ENCODE measurements at places on chromosomes 11 and 22. TPM values are rescaled to one million over a fixed set of nuclear protein-coding genes. Genes with fewer than 3 reads are reported as not detected.

DNA sequence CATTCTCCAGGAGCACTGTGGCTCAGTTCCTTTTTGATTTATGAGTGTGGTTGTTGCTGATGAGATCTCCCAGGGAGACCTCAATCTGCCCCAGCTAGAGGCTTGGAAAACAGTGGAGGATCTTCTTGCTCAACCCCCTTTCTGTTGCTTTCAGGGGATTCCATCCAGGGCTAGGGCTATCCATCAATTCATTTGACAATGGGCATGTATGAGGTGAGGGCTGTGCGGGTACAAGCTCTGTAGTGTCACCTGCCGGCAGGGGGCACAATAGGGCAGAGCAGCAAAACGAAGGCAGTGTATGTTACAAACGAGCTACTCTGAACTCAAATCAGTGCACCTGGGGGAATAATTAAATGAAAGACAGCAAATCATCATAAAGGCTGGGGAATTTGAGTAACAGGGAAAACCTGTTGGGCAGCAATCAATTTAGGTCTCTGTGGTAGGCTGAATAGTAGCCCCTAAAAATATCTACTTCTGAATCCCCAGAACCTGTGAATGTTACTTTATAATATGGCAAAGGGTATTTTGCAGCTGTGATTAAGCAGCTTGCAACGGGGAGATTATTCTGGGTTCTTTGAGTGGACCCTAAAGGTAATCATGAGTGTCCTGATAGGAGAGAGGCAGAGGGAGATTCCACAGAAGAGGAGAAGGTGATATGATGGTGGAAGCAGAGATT lies 170.3 kb upstream of the ZBED5 start:
- DNase-seq, result peak; percentile 77

DNA sequence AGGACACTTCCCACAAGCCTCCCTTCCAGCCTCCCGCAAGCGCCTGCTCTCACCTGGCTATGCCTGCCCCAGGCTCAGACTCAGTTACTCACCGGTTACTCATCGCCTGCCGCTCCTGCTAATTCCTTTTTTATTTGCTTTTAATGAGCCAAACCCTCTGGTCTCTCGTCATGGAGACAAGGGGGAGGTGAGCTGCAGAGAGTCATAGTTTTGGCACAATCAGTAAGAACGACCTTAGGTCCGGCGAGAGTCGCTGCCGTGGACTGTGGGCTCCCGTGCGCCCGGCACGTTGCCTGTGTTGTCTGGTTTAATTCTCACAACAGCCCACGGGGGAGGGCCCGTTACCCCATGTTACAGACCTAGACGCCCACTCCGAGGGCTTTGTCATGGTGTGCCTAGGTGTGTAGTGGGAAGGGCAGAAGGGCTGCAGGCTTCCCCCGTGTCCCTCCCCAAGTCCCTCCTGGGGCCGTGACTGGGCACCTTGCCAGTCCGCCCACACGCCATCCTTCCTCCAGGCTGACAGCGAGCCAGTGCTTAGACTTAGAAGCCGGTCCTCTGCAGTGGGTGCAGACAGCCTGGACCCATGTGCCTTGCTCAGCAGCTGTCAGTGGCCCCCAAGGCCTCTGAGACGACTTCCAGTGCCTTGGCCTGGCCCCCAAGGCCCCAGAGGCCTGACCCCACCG lies 42.2 kb downstream of the WNT7B start:
- DNase-seq, result peak; percentile 73

DNA sequence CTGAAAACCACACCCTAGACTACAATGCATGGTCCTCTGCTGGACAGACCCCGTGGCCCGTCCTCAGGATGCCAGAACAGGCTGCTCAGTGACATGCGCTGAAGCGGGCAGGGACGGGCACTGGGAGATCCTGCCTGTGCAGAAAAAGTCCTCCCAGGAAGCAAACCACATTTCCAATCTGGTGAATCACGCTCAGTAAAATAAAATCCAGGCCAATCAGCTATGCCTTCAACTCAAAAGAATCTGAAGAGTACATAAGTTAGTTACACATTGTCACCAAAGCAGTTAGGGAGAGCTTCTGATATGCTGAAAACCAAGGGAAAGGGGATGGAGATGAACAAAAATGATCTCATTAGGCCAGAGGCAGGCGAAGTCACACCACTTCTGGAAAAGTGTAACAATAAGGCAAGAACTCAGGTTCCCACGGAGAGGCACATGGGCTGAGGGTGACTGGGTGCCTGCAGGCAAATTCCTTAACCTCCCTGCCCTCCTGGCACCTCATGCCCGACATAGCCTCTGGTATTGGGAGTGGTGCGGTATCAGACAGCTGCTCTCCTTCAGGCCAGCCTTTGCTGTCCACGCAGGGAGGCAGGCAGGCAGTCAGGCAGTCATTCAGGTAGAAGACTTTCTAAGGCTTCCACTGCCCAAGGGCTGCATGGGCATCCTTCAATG lies 66.4 kb downstream of the APOL5 start:
- DNase-seq, result no peak

Gene GGTLC2
- not detected for total RNA-seq

DNA sequence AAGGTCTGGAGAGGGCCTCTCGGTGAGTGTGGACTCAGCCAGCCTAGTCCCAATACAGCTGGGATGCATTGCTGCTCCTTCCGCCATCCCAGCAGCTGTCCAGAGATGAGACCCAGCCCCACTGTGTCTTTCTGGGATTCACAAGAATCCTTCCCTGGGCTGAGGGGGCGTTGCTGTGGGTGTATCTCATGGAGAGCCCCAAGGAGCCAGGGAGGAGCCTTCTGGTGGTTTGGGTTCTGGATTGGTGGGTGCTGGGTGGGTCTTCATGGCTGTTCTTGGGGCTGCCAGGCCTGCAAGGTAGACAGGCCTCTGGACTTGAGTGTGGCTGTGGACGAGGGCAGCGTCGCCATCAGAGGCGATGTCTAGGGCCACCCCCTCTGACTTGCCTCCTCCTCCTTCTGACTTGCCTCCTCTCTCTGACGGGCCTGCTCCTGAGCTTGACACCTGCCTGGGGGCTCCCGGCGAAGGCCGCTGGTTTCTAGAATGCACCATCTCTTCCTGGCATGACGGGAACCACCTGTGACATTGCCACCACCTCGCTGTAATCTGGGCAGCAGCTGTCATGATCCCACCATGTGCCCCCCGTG lies 17.2 kb downstream of the KCNQ1 start:
- DNase-seq, result no peak

- DNase-seq, result peak; percentile 71
Measured at GRCh38 chr22:19178065-19178656, 375 bp downstream of the SLC25A1 start.

Gene TMPRSS4
- 157 TPM for total RNA-seq

DNA sequence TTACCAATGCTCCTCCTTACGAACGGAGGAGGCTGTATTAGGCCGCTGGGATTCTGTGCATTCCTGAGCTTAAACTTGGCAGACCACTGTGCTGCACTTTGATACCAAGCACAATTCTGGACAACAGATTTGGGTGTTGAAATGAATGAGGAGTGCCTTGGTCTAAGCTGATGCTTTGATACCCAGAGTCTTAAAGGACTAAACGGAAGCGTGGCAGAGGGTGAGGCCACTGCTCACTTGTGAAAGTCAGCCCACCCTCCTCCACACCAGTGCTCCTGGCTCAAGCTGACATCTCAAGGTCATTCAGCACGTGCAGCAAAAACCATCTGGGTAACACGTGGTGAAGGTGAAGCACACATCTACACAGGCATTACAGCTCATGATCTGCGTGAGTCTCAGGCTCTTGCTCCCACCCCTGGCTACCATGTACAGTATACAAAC lies 85.9 kb downstream of the MICAL3 start:
- no peak for DNase-seq

GRCh38 chr22:46303347-46303965 lies 6.8 kb downstream of the GTSE1 start:
- no peak for DNase-seq

GRCh38 chr11:26761361-26761809 lies 39.5 kb upstream of the SLC5A12 start:
- DNase-seq, result no peak

- no peak for DNase-seq
Measured at GRCh38 chr11:9796854-9797253, 133.0 kb downstream of the SWAP70 start.

GRCh38 chr11:59403546-59403945 lies 22.7 kb downstream of the OR5A2 start:
- no peak for DNase-seq

Gene TRIM48
- total RNA-seq, result not detected

GRCh38 chr22:43515902-43516301 lies 104.1 kb downstream of the MPPED1 start:
- DNase-seq, result no peak

GRCh38 chr11:70948855-70949531 lies 303.4 kb downstream of the SHANK2 start:
- no peak for DNase-seq

Gene TEX54
- 0.61 TPM for total RNA-seq

- no peak for DNase-seq
Measured at GRCh38 chr11:35523331-35523768, 2.1 kb downstream of the PAMR1 start.

GRCh38 chr22:37427135-37427710 lies at the start of gene ELFN2:
ELFN2 (minus strand) TSS chr22:37427479; CDS start chr22:37375534, 51,945 bp downstream.
- no peak for DNase-seq

- DNase-seq, result no peak
Measured at GRCh38 chr11:46404476-46405017, 13.0 kb upstream of the CHRM4 start.

DNA sequence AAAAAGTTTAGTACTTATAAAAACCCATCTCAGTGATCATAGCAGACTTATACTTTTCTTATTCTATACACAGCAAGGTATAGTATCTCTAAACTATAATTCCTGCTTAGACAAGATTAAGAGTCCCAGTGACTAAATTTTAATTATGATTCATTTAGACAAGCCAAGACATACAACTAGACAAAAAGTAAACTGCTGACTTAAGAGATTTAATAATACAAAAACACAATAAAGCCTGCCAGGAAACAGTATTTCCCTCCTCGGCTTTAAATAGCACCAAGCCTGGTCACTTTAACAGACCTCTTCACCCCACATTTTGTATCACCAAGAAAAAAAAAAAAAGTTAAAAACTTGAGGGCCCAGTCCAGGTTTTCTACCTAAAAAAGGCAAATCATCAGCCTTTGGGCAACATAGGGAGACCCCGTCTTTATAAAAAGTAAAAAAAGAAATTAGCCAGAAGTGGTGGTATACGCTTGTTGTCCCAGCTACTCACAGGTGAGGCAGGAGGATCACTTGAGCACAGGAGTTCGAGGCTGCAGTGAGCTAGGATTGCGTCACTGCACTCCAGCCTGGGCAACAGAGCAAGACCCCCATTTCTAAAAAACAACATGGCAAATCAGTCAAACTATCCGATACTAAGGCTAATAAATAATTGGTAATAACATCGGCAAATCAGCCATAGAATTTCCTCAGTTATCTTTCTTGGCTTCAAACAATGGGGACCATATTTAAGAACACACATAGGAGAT lies 53.8 kb downstream of the SIK3 start:
- DNase-seq, result no peak

Gene GGT1
- total RNA-seq, result 27.1 TPM

Gene SLC5A4
- not detected for total RNA-seq

Gene MS4A14
- not detected for total RNA-seq

Gene TRPC6
- total RNA-seq, result not detected

- DNase-seq, result no peak
Measured at GRCh38 chr11:46633291-46634217, 16.2 kb downstream of the ATG13 start.

- no peak for DNase-seq
Measured at GRCh38 chr11:9266132-9266736, 1.1 kb upstream of the DENND5A start.

DNA sequence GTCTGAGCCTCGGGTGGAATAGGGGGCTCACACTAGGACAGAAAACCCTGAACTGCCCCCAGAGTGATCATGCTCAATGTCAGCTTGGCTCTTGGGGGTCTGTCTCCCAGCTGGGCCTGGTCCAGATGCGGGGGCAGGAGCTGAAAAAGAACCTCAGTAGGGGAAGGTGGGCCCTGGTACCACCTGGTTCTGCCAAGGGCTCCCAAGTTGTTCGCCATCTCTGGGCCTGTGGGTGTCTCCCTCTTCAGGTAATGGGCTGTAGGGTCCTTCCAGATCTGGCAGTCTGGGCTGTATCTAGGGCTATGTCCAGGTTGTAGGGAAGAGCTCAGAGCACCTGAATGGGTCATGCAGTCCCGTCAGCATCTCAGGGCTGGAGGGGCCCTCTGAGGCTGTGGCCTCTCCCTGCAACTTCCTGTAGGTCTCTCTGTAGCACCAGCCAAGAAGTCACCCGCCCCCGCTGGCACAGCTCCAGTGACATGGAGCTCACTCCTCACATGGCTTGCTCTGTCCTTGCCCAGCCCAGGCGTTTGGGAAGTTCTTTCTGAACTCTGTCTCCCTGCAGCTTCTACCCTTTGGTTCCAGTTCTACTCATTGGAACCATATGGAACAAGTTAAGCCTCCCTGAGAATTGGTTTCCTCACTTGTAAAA lies 33.0 kb upstream of the SOX10 start:
- DNase-seq, result peak; percentile 29

GRCh38 chr11:99535819-99536218 lies 515.1 kb downstream of the CNTN5 start:
- DNase-seq, result no peak

GRCh38 chr11:125224391-125225021 lies 60.0 kb downstream of the PKNOX2 start:
- DNase-seq, result no peak

Gene CNGA4
- 0.63 TPM for total RNA-seq

DNA sequence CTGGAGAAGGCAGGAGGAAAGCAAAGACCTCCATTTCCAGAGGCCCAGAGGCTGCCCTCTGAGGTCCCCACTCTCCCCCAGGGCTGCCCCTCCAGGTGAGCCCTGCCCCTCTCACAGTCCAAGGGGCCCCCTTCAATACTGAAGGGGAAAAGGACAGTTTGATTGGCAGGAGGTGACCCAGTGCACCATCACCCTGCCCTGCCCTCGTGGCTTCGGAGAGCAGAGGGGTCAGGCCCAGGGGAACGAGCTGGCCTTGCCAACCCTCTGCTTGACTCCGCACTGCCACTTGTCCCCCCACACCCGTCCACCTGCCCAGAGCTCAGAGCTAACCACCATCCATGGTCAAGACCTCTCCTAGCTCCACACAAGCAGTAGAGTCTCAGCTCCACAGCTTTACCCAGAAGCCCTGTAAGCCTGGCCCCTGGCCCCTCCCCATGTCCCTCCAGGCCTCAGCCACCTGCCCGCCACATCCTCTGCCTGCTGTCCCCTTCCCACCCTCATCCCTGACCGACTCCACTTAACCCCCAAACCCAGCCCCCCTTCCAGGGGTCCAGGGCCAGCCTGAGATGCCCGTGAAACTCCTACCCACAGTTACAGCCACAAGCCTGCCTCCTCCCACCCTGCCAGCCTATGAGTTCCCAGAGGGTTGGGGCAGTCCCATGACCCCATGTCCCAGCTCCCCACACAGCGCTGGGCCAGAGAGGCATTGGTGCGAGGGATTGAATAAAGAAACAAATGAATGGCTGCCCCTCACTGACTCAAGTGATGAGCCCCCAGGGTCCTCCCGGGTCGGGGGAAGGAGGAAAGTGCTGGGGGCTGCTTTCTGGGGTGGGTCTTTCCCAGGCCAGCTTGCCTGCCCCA lies 10.8 kb downstream of the SLC22A12 start:
- no peak for DNase-seq

GRCh38 chr11:120169981-120170698 lies 32.2 kb upstream of the TRIM29 start:
- no peak for DNase-seq

GRCh38 chr22:28900379-28900925 lies 17.1 kb downstream of the ZNRF3 start:
- no peak for DNase-seq

- DNase-seq, result no peak
Measured at GRCh38 chr22:30158744-30159500, 78.7 kb downstream of the HORMAD2 start.
